ENCODE measurements at places on chromosomes 13 and 19. TPM values are rescaled to one million over a fixed set of nuclear protein-coding genes. Genes with fewer than 3 reads are reported as not detected.

- peak; percentile 91 for DNase-seq
Observed at GRCh38 chr19:37931881-37932655, 25.1 kb downstream of the SIPA1L3 start.

DNA sequence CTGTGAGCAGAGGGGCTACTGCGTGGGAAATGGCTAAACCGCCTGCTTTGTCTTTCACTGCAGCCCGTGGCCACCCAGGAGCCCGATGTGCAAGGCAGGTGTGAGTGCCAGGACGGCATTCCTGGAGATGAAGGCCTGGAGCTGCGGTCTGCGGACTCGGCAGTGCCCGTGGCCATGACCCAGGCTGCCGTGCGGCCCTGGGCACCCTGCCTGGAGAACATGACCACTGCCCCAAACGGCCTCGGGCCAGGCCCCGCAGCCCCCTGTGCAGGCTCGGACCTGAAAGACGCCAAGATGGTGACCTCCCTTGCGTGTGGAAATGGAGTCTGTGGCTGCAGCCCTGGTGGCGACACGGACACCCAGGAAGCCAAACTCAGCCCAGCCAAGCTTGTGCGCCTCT lies 62.2 kb downstream of the SPATA13 start:
- DNase-seq = no peak

- DNase-seq = peak; percentile 41
Observed at GRCh38 chr13:113646921-113647340, 11.1 kb downstream of the ATP4B start.

DNA sequence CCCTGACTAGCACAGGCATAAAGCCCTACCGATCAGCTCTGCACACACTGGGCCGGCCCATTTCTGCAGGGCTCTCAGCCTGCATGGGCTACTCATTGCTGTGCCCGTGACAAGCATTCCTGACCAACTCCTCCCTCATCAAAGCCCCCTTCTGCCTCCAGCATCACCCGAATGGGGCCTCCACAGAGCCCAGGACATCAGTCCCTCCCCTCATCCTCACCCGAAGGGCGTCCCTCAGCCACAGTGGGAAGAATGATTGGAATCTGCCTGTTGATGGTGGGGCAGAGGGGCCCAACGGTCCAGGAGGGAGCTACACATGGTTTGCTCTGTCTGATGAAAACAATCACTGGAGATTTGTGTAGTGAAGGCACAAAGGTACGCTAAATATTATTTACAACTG lies 43.8 kb downstream of the SERP2 start:
- DNase-seq = no peak

- DNase-seq = no peak
Observed at GRCh38 chr19:11979527-11979926, 14.7 kb downstream of the ZNF763 start.

- DNase-seq = no peak
Observed at GRCh38 chr13:24254146-24254841, 55.1 kb upstream of the C1QTNF9 start.

GRCh38 chr13:78341032-78341431 lies 262.3 kb downstream of the POU4F1 start:
- no peak for DNase-seq

DNA sequence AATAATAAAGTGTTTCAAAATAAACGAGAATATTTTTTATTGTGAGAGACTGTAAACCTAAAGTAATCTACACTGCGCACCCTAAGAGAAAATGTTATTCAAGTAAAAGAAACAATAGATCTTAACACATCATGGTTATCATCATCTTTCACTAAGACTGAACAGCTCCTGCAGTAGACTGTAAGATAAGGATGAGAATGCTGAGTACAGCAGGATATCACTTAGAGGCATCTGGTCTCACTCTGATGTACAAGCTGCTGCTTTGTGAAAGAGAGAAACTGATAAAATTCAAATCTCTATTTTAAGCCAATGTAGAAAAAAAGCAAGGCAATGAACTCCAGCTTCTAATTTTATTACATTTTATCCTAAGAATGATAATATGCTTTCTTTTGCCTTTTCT lies 261.7 kb upstream of the HTR2A start:
- DNase-seq = no peak

GRCh38 chr13:99366075-99366987 lies 59.1 kb upstream of the GPR183 start:
- no peak for DNase-seq

GRCh38 chr13:27334774-27335435 lies 64.3 kb downstream of the RASL11A start:
- no peak for DNase-seq

GRCh38 chr13:43935878-43936277 lies 56.2 kb downstream of the LACC1 start:
- DNase-seq = no peak

GRCh38 chr13:101398920-101399319 lies 17.4 kb downstream of the NALCN start:
- DNase-seq = no peak

- DNase-seq = peak; percentile 90
Observed at GRCh38 chr19:12847159-12848139, 9.1 kb downstream of the MAST1 start.

GRCh38 chr19:13899912-13900584 lies 5.9 kb downstream of the BRME1 start:
- no peak for DNase-seq

- no peak for DNase-seq
Observed at GRCh38 chr19:17069193-17069592, 6.1 kb downstream of the HAUS8 start.

GRCh38 chr13:70108356-70109105 lies at the start of gene KLHL1:
Gene KLHL1 (minus strand): TSS chr13:70108452. CDS start chr13:70107699, 753 bp downstream.
- DNase-seq = no peak

DNA sequence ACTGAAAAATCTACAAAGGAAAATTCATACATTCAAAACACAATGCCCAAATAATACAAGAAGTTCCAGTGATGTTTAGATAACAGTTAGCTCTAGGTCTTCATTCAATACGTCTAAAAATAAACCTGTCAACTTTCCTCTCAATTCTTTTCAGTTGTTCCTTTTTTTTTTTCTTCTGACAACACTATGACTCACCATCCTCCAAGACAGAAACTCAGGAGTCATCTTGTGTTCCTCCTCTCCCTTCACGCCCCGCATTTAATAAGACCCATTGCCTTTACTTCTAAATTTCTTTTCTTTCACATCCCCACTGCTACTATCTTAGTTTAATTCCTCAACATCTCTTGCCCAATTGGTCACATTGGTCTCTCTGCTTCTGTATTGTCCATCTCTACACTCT lies 759.9 kb downstream of the GPC5 start:
- DNase-seq = no peak

DNA sequence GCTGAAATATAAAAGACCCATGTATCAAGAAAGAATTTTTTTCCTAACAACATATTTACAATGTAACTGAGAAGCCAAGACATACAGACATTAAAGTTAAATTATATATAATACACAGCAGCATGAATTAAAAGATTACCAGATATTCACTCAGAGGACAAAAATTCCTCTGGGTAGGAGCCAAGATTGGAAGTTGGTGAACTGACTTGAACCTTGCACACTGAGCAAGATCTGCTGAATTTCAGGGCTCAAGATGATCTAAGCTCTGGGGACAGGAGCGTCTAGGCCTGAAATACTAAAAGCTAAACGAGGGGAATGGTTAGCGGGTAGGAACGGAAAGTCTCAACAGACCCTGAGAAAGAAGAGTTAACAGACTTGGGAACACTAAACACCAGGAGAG lies 8.5 kb downstream of the FOXO1 start:
- no peak for DNase-seq

- DNase-seq = no peak
Observed at GRCh38 chr13:62060570-62060969, 644.9 kb upstream of the PCDH20 start.

GRCh38 chr13:21218351-21219035 lies 42.0 kb downstream of the MRPL57 start:
- DNase-seq = no peak

GRCh38 chr13:59931621-59932020 lies 232.1 kb downstream of the DIAPH3 start:
- DNase-seq = no peak

DNA sequence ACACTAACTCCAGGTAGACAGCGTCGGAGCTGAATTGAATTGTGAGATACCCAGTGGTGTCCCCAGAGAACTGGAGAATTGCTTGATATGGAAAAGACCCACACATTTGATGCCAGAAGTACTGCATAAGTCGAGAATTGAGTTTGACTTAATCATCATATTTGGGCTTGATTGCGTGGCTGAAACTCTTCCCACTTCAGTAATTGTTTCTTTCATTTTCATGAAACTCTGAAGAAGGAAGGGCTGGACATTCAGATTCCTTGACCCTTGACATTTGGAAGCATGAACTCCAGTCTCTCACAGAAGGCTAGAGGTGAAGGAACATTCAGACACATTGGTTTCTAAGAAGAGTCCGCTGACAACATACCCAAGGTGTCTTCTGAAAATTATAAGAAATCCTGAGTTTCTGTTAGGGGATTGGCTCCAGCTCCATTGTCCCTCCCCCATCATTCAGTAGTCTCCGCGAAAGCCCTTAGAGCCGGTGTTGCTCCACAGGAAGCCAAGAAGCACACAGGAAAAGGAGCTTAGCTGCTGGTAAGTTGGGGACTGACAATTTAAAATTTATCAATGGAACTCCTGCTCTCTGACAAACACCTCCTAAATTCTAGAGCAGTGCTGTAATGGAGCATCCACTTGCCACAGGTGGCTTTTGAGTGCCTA lies at the start of gene FPR2:
Gene FPR2, plus strand, starts transcription at position 484 of the 660 bp plus-strand sequence. CDS start 7,479 bp downstream, outside the sequence.
- no peak for DNase-seq

DNA sequence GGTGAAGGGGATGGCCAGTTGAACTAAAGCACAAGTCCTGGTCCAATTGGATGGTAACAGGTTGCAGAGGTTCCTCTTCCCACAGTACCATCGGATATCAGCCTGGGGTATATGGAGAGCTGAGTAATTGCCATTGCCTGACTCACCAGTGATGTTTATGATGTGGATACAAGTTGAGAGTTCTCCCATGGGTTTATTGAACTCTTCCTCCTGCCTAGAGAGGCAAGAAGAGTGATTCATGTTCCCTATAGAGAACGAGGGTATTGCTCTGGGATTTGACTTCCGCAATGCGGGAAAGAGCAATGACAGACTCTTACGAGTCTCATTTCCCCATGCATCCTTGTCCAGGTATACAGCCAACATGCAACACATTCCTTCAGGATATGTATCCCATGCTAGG lies 111.3 kb upstream of the PCDH9 start:
- no peak for DNase-seq

DNA sequence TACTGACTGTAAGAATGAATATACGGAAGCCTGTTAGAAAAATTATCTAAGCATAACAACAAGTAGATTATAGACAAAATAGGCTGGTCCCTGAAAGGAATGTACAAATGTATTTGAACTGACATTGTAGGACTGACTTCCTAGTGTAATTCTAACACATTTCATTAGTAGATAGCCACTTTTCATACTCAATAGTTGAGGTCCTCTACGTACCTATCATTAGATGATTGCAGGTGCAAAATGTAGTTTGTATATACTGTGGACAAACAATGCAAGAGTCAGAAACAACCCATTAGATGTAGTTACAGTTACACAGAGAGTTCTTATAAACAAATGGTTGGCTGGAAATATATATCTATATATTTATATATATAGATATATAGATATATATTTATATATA lies 402.3 kb upstream of the SLITRK6 start:
- no peak for DNase-seq

The WDR62 gene
- total RNA-seq = 4.1 TPM

The FAM32A gene
- 77.1 TPM for total RNA-seq

The TMC4 gene
- total RNA-seq = 178 TPM

The CD37 gene
- 5.6 TPM for total RNA-seq

The HSD17B14 gene
- 2.4 TPM for total RNA-seq

The DNMT1 gene
- total RNA-seq = 55.6 TPM

The VSTM2B gene
- not detected for total RNA-seq

The ATCAY gene
- 2.2 TPM for total RNA-seq

The TMEM272 gene
- total RNA-seq = 0.07 TPM

The CYP4F11 gene
- 2.1 TPM for total RNA-seq

The ZNF99 gene
- not detected for total RNA-seq

The CADM4 gene
- 1.2 TPM for total RNA-seq

The LMTK3 gene
- total RNA-seq = 0.48 TPM
